ENCODE measurements at places on chromosomes 16 and 17.

DNA sequence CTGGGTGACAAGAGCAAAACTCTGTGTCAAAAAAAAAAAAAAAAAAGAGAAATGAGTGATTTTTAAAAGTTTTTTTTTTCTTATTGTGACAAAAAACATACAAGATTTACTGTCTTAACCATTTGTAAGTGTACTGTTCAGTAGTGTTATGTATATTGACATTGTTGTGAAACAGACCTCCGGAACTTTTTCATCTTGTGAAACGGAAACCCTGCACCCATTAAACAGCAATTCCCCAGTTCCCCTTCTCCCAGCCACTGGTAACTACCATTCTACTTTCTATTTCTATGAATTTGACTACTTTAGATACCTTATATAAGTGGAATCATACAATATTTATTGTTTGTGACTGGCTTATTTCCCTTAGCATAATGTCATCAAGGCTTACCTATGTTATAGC, 18.7 kb downstream of the DUS2 start:
- no peak for DNase-seq

GRCh38 chr17:61584266-61584665, 6.8 kb downstream of the NACA2 start:
- DNase-seq = no peak

DNA sequence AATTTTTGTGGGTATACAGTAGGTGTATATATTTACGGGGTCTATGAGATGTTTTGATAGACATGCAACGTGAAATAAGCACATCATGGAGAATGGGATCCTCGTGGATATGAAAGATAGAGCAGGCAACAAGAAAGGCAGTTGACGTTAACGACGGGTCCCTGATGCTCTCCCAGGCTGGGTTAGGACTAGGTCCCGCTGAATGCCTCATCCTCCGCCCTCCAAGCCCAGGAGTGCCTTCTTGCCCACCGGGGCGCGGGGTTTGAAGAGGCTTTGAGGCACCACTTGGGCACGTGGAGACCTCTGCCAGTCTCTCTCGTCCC, 9.5 kb upstream of the ZFP90 start:
- no peak for DNase-seq

- no peak for DNase-seq
Observed at GRCh38 chr16:252366-253337, 18.0 kb downstream of the FAM234A start.

- no peak for DNase-seq
Observed at GRCh38 chr17:48102043-48102750, 919 bp upstream of the CBX1 start.

DNA sequence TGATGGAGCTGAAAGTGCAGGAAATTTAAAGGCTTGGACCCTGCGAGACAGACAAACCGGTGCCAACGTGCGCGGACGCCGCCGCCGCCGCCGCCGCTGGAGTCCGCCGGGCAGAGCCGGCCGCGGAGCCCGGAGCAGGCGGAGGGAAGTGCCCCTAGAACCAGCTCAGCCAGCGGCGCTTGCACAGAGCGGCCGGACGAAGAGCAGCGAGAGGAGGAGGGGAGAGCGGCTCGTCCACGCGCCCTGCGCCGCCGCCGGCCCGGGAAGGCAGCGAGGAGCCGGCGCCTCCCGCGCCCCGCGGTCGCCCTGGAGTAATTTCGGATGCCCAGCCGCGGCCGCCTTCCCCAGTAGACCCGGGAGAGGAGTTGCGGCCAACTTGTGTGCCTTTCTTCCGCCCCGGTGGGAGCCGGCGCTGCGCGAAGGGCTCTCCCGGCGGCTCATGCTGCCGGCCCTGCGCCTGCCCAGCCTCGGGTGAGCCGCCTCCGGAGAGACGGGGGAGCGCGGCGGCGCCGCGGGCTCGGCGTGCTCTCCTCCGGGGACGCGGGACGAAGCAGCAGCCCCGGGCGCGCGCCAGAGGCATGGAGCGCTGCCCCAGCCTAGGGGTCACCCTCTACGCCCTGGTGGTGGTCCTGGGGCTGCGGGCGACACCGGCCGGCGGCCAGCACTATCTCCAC, at the start of gene NOG:
Gene NOG, plus strand, starts transcription at position 54 of the 674 bp plus-strand sequence. Its CDS starts 525 bp downstream, at position 579.
- DNase-seq = peak; percentile 29

DNA sequence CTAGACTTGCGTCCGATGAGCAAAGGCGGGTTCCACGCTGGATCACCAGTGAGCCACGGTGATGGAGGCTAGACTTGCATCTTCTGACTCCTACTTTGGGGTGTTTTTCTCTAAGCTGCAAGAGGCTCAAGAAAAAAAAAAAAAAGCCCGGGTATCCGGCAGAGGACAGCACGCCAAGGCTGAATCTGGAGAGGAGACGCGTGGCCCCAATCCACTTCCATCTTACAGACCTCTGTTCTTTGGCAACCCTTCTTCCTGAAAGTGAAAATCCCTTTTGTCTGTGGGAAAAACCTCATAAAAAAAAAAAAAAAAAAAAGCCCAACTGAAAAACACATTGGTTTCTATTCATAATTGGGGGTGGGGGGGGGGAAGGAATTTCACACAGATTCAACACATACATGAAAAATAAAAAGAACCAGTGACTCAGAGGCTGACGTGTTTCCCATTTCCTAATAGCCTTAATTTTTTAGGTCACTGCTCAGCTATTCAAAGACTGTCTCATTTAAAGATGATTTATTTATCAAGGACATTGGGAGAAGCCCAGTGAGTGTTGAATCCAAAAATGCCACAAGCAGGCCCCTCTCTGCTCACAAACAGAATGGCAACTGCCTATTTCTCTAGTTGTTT, 258.3 kb downstream of the FOXL1 start:
- no peak for DNase-seq

DNA sequence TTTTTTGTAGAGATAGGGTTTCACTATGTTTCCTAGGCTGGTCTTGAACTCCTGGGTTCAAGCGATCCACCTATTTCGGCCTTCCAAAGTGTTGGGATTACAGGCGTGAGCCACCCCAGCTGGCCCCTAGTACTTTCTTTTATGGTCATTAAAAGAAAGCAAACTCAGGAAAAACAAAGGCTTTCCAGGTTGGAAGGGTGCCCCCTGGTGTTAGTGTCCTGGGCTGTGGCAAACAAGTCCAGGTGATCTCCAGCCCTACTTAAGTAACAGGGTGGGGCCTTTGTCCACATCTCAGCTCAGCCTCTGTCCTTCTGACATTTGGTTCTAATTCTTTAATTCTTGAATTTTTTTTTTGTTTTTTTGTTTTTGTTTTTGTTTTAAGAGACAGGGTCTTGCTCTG, 6.9 kb downstream of the IGFBP4 start:
- DNase-seq = no peak

GRCh38 chr16:85854935-85855334, 44.0 kb upstream of the IRF8 start:
- DNase-seq = no peak

DNA sequence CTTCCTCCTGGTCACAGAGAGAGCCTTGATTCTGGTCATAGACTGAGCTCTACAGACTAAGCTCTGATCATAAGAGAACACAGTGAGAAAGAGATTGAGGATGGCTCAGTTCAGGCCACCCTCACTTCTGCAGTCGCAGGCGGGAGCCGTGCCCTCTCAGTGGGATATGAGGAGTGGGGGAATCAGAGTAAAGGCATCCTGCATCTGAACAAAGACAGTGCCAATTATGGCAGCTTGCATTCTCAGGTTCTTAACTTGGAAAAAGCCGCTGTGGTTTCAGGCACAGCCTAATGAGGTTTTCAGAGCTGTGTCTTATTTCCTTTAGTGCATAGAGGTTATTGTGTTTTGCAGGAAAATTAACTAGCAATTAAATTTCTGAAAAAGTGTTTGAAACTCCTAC, 134.4 kb upstream of the NLRP1 start:
- DNase-seq = no peak

DNA sequence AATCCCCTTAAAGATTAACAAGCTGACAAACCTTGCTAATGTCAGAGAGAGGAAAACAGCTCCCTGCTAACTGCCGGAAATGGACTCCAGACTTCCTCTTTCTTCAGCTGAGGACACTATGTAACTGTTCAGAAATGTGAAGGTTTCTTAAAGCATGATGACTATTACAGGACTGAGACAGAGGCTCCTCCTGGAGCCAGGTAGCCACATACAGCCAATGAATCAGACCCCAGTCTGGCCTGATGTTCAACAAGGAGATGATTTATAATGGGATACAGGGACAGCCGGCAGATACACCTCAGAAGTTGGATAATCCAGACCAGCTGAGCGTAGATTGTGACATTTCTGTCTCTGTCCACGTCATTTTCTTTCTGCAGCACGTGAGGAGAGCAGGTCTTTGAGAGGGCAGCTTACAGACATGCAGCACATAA, 216.2 kb downstream of the HS3ST3A1 start:
- DNase-seq = no peak

DNA sequence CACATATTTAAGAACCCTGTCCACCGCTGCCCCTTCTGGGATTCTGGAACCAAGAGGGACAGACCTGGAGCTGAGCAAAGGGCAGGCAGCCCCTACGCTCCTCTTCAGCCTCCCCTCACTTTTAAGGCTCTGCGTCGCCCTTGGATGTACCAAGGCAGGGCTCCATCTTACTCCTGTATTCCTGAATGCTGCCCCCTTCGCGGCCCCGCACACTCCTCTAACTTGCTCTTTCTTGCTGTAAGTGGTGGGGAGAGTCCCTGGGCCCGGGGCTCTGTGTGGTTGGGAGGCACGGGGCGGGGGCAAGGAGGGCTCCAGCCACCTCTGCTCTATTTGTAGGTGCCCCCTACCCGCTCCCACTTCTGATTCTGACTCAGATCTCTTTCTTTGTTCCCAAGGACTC, 1.2 kb downstream of the TNS4 start:
- no peak for DNase-seq

- no peak for DNase-seq
Observed at GRCh38 chr16:20910781-20911321, 10.3 kb downstream of the LYRM1 start.

DNA sequence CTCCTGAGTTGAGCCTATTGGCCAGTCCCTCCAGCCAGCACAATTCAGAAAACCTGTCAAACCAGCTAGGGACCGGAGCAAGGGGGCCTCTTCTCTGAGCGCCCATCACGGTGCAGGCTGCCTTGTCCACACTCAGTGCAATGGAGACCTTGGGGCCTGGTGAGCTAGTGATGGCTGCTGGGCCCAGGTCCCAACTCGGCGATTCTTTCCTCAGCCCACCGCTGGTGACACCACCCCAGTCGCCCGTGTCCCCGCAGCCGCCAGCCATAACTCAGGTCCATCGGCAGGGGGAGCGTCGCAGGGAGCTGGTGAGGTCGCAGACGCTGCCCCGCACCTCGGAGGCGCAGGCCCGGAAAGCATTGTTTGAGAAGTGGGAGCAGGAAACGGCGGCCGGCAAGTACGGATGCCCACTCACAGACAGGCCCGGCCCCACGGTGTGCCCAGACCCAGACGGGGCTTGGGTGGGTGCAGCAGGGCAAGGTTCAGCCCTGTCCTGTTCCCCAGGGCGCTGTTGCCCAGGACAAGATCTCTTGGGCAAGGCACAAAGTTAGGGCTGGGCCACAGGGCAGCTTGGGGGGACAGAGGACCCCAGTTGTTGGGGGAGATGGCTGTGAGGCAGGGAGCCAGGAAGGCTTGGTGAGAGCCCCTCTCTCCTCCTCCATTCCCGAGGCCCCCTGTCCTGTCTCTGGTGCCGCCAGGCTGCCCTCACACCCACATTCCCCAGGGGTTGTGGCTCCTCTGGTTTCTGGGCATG, 10.8 kb downstream of the SMTNL2 start:
- no peak for DNase-seq

GRCh38 chr17:58615768-58616659, 75.8 kb downstream of the TEX14 start:
- no peak for DNase-seq

DNA sequence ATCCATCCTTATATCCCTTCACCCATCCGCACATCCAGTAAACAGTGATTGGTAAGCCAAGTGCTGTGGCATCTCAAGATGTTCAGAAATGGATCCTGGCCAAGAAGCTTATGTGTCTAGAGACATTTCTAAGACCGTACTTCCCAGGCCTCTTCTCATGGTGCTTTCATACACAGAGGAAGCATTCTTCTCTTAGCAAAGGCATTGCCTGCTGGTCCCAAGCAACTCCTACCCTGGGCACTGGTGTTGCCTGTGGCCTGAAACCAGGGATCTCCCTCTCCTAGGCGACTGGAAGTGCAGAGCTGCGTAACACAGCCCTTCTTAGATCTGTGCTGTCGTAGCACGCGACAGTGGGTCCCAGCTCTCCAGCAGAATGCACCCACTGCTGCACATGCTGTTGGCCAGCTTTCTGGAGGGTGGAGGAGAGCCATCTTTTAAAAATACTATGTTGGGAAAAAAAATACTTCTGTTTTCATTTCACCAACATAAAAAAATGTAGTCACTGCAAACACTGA, 182.9 kb downstream of the CCDC182 start:
- DNase-seq = no peak

- no peak for DNase-seq
Observed at GRCh38 chr16:84557504-84557903, 53.0 kb upstream of the MEAK7 start.

DNA sequence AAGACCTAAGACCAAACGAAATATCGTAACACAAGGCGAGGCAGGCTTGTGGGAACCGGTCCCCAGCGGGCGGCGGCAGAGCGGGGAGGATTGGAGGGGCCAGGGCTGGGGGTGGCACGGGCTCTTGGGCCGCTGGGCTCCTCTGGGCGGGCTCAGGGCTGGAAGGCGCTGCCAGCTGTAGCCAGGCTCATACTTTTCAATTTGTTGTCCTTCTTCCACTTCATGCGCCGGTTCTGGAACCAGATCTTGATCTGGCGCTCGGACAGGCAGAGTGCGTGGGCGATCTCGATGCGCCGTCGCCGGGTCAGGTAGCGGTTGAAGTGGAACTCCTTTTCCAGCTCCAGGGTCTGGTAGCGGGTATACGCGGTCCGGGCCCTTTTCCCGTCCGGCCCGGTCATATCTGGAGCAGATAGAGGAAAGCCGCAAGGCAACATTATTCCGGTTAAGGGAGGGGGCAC, 1.5 kb downstream of the HOXB5 start:
- DNase-seq = no peak

DNA sequence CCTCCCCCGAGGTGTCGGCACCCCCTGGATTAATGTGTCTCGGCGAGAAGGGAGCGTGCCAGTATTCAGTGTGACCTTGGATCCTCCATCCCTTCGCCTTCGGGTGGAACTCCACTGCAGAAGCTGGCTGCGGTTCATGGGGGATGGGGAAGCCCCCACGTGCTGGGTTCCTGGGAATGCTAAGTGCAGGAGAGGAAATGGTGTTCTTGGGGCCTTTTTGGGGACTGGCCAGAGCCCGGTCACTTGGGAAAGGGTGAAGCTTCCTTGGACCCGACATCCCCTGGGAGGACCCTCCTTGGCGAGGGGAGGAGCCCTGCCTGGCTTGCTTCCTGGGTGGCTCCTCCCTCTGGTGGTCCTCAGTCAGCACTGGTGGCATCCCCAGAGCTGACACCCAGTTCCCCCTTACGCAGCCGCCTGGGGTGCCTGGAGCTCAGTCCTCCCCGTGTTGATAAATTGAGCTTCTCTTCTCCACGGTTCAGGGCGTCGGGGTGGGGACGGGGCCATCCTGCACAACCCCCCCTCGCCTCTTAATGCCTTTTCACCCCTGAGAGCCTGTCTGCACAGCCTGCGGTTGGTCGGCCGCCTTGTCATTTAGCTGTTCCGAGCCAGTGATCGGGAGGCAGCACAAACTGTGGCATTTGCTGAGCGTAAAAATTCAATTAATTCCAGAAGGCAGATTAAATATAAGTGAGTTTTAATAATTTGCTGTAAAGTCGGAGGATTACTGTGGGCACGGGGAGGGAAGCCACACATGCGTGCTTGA, 30.7 kb upstream of the GSE1 start:
- DNase-seq = no peak

Data from NCI-H748 treated with DMSO at 0.1 percent for 48 hours (cell line).